Posterior vena cava (tissue), 2 donors: ENCODE measurements at places on chromosomes 3 and 15.

GRCh38 chr15:84928843-84929168, 44.3 kb downstream of the SLC28A1 start:
- no peak for DNase-seq

- DNase-seq: no peak
Observed at GRCh38 chr3:1943395-1944118, 155.1 kb upstream of the CNTN4 start.

DNA sequence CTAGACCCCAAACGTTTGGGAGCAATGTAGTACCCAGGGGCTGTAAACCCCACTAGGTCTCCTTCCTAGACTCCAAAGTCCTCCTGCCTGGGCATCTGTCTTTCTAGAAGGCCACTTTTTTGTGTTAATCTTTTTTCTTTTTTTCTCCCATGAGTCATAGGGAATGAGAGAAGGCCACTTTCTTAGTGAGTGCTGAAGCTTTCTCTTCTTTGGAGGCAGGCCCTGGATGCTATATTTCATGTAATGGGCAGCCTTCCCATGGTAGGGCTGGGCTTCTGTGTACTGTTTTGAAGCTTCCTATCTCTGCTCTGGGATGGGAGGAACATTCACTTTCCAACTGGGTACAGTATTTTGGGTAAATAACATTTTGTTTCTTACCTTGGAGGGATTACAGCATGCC, 15.2 kb upstream of the RTP2 start:
- DNase-seq: no peak

- DNase-seq: no peak
Observed at GRCh38 chr3:48945432-48945831, 26.8 kb downstream of the ARIH2 start.
